ENCODE measurements at places on chromosomes 1 and 21. TPM values are rescaled to one million over a fixed set of nuclear protein-coding genes. Genes with fewer than 3 reads are reported as not detected.

Gene HSD11B1
- 17.6 TPM for total RNA-seq

Gene MASP2
- total RNA-seq, result 0.31 TPM

Gene DEPDC1
- total RNA-seq, result 12.7 TPM

Gene BCAR3
- total RNA-seq, result 42.9 TPM

GRCh38 chr1:27595597-27595996 is 8.3 kb downstream of the AHDC1 start:
- H3K27me3 ChIP-seq, result no peaks in the 10 kb centered on the region
- no peak for DNase-seq
- no peak overlapping the region for H3K4me3 ChIP-seq
- H3K4me1 ChIP-seq, result peaks cover 96% of the 10 kb centered on the region
- H3K36me3 ChIP-seq, result no peaks in the 10 kb centered on the region
- H3K27ac ChIP-seq, result peak overlapping the region; percentile 31

- peak; percentile 84 for DNase-seq
- no peaks in the 10 kb centered on the region for H3K36me3 ChIP-seq
- H3K27ac ChIP-seq, result no peak overlapping the region
Observed at GRCh38 chr1:221203224-221204054, 324.2 kb downstream of the HLX start.

DNA sequence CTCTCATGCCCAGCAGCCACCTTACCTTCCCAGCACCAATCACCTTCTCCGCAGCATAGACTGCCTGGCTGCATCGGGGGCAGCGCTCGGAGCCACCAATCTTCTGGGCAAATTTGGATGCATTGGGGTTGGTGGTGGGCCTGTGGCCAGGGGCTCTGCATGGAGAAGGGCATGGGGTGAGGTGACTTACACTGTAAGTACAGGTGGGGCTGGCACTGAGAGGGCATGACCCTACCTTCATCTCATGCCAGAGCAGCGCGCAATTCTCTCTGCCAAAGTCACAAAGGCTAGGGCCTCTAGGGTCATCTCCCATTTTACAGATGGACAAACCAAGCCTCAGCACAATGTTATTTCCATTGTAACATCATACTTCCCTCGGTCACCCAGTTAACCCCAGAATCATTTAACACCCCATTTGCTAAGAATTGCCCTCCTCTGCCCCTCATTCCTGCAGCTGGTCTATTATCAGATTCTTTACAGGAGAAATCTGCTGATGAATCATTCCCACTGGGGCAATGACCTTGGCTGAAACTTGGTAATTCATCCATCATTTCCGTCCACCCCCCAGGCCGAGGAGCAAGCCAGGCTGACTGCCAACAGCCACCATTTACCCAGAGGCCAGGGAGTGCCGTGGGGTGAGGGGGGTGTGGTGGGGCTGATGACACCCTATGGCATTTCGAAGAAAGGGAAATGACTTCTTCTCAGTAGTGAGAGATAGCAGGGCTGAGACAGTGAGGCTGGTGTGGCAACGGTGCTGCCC is 17.9 kb downstream of the CSRP1 start:
- no peak overlapping the region for H3K4me3 ChIP-seq
- no peak for DNase-seq
- H3K36me3 ChIP-seq, result no peaks in the 10 kb centered on the region
- no peak overlapping the region for H3K27ac ChIP-seq
- peaks cover 23% of the 10 kb centered on the region for H3K4me1 ChIP-seq

DNA sequence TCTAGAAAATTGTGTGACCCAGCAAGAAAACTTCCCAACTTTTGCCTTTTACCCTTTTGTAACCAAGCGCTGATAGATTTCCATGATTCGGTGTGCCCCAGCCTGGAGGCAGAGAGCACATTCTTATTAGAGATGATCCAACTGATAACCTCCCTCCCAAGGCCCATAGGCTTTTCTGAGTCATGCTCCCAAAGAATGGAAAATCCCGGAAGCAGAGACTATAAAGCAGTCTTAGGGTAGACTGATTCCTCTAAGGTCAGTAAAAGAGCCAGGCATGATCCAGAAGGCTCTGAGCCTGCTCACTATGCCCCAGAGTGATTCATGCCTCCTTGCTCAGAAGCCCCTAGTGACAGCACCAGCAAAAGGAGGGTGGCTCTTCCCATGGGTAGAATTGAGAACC is 4.3 kb downstream of the CAMK1G start:
- no peak for DNase-seq
- peaks cover 18% of the 10 kb centered on the region for H3K4me1 ChIP-seq
- no peak overlapping the region for H3K27ac ChIP-seq
- H3K27me3 ChIP-seq, result no peaks in the 10 kb centered on the region
- no peaks in the 10 kb centered on the region for H3K36me3 ChIP-seq

Data from testis (tissue), 5 donors.